ENCODE measurements at places on chromosomes 12 and 14.

- H3K4me1 ChIP-seq = peaks cover 39% of the 10 kb centered on the region
- peak; percentile 53 for DNase-seq
- H3K4me3 ChIP-seq = no peak overlapping the region
- H3K27ac ChIP-seq = peak overlapping the region; percentile 82
Observed at GRCh38 chr14:68261092-68261842, 441.7 kb downstream of the RAD51B start.

- no peak overlapping the region for H3K27ac ChIP-seq
- H3K36me3 ChIP-seq = no peaks in the 10 kb centered on the region
- no peak for DNase-seq
- H3K4me3 ChIP-seq = no peak overlapping the region
Observed at GRCh38 chr12:16300736-16301135, 23.3 kb upstream of the SLC15A5 start.

DNA sequence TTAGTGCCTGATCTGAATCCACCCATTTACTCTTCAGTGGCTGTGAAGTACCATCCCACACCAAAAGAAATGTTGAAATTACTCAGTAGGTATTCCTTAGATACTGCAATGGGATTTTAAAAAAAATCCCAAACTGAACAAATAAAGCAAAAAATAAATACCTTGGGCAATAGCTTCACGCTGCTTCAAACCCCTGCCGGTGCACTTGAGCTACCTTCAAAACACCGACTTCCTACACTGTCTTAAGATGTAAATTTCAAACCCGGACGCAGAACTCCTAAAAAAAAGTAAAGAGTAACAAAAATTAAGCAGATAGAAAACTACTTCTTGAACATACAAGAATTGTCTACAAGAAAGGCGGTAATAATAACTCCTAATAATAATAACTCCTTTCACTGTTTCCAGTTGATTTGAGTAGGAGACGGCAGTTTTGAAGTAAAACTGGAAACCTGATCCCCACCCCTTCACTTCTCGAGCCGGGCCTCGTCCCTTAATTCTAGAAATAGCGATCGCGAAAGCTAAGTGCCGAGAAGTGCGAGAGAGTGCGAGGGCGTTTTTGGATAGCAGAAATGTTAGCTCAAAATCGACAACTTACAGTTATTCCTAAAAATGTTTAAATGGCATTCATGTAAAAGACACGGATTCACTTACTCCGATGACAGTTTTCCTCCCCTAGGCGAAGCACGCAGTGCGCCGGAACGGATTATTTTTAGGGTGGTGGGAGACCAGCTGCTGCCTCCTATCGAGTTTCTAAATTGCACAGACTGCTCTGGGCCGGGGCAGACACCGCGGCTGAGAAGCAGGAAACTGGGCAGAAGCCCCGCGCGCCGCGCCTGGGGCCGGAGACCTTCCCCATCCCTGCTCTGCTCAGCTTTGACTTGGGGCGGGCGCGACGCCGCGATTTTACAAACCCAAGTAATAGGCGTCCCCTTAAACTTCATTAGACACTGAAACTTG, at the start of gene ABCC9:
Gene ABCC9 (minus strand): TSS at position 878 of the 957 bp plus-strand sequence. CDS start 4,752 bp downstream, outside the sequence.
- H3K4me3 ChIP-seq = no peak within 1 kb of the TSS
- H3K27me3 ChIP-seq = no peaks in the 10 kb centered on the region
- H3K36me3 ChIP-seq = no peaks in the 10 kb centered on the region
- H3K27ac ChIP-seq = no peak within 1 kb of the TSS
- no peaks in the 10 kb centered on the region for H3K4me1 ChIP-seq
- DNase-seq = peak; percentile 46

GRCh38 chr12:52496590-52497071, 3.6 kb upstream of the KRT6A start:
- no peak overlapping the region for H3K27ac ChIP-seq
- no peak overlapping the region for H3K4me3 ChIP-seq
- DNase-seq = peak; percentile 12
- H3K36me3 ChIP-seq = no peaks in the 10 kb centered on the region

- no peaks in the 10 kb centered on the region for H3K27me3 ChIP-seq
- H3K36me3 ChIP-seq = no peaks in the 10 kb centered on the region
- no peak overlapping the region for H3K4me3 ChIP-seq
- DNase-seq = no peak
- no peak overlapping the region for H3K27ac ChIP-seq
Observed at GRCh38 chr12:47356129-47356700, 276.5 kb upstream of the AMIGO2 start.

DNA sequence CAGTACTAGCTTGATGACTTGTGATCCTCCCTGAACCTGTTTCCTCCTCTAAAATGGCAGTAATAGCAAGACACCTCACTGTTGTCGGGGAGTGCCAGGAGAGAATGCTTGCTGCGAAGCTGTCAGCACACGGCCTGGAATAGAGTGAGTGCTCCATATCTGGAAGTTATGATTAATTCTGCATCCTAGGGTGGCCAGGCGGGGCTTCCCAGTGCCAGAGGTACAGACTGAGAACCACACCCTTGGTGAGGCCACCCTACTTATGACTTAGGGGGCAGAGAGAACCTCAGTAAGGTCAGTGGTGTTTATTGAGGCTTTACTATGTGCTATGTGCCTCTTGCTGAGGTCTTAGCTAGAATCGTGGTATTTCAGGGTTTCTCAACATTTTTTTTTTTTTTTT, 20.1 kb downstream of the MORN3 start:
- H3K4me1 ChIP-seq = no peaks in the 10 kb centered on the region
- no peaks in the 10 kb centered on the region for H3K36me3 ChIP-seq
- no peak overlapping the region for H3K27ac ChIP-seq
- H3K4me3 ChIP-seq = no peak overlapping the region
- no peak for DNase-seq
- no peaks in the 10 kb centered on the region for H3K27me3 ChIP-seq

DNA sequence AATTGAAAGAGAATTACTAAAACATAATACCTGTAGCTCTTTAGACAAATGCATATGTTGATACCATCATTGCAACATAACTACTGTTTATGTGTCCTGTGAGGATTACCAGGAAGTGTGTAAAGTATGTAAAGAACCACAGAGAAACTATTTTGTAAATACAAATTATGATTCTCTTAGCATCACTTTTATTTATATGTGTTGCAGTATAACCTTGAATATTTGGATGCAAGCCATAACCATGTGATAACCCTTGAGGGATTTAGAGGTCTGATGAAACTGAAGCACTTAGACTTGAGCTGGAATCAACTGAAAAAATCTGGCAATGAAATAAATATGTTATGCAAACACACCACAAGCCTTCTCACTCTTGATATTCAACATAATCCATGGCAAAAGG, 77.5 kb downstream of the LRRC9 start:
- no peaks in the 10 kb centered on the region for H3K36me3 ChIP-seq
- H3K4me3 ChIP-seq = no peak overlapping the region
- no peaks in the 10 kb centered on the region for H3K27me3 ChIP-seq
- H3K4me1 ChIP-seq = no peaks in the 10 kb centered on the region
- H3K27ac ChIP-seq = no peak overlapping the region

GRCh38 chr14:49497725-49498348, 88.3 kb downstream of the RPS29 start:
- peaks cover 24% of the 10 kb centered on the region for H3K27me3 ChIP-seq
- H3K27ac ChIP-seq = no peak overlapping the region
- H3K36me3 ChIP-seq = no peaks in the 10 kb centered on the region
- no peaks in the 10 kb centered on the region for H3K4me1 ChIP-seq

GRCh38 chr12:30696486-30696885, 817 bp upstream of the IPO8 start:
- H3K27ac ChIP-seq = no peak overlapping the region
- no peaks in the 10 kb centered on the region for H3K4me1 ChIP-seq
- no peaks in the 10 kb centered on the region for H3K36me3 ChIP-seq
- H3K27me3 ChIP-seq = no peaks in the 10 kb centered on the region
- H3K4me3 ChIP-seq = peak overlapping the region; percentile 92

- H3K36me3 ChIP-seq = no peaks in the 10 kb centered on the region
- no peaks in the 10 kb centered on the region for H3K4me1 ChIP-seq
- DNase-seq = no peak
- no peak overlapping the region for H3K27ac ChIP-seq
- H3K4me3 ChIP-seq = no peak overlapping the region
Observed at GRCh38 chr14:26939755-26940154, 341.9 kb upstream of the NOVA1 start.

DNA sequence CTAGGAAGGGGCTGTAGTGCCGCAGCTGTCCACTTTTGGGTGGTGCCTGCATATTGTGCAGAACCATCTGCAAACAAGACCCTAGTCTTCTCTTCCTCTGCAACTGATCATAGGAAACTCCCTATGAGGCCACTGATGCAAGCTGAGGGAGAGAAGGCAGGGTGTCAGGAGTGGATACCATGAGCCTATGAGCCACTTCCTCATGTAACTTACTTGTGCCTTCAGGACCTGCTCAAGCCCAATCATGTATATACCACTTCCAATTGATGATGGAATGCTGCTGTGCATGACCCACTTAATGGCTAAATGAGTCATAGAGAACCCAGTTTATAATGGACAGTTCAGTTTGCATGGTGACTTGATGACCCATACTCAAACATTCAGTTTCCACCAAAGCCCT, 107.9 kb downstream of the ALG10B start:
- no peaks in the 10 kb centered on the region for H3K27me3 ChIP-seq
- no peak overlapping the region for H3K4me3 ChIP-seq
- no peaks in the 10 kb centered on the region for H3K4me1 ChIP-seq
- no peak overlapping the region for H3K27ac ChIP-seq

GRCh38 chr12:76919383-76920171, 40.8 kb upstream of the CSRP2 start:
- H3K4me1 ChIP-seq = no peaks in the 10 kb centered on the region
- H3K27me3 ChIP-seq = no peaks in the 10 kb centered on the region
- no peak for DNase-seq
- H3K4me3 ChIP-seq = no peak overlapping the region
- no peak overlapping the region for H3K27ac ChIP-seq

GRCh38 chr12:104219361-104219892, 3.8 kb downstream of the TXNRD1 start:
- H3K4me1 ChIP-seq = no peaks in the 10 kb centered on the region
- H3K4me3 ChIP-seq = no peak overlapping the region
- no peak overlapping the region for H3K27ac ChIP-seq
- H3K36me3 ChIP-seq = no peaks in the 10 kb centered on the region
- DNase-seq = no peak
- H3K27me3 ChIP-seq = peaks cover 9% of the 10 kb centered on the region

GRCh38 chr14:45970621-45971020, 681.0 kb downstream of the RPL10L start:
- no peak overlapping the region for H3K27ac ChIP-seq
- no peaks in the 10 kb centered on the region for H3K27me3 ChIP-seq
- no peaks in the 10 kb centered on the region for H3K36me3 ChIP-seq

GRCh38 chr12:92362785-92363184, 217.1 kb upstream of the BTG1 start:
- no peaks in the 10 kb centered on the region for H3K36me3 ChIP-seq
- no peak overlapping the region for H3K4me3 ChIP-seq
- peaks cover 3% of the 10 kb centered on the region for H3K4me1 ChIP-seq
- no peak overlapping the region for H3K27ac ChIP-seq
- no peaks in the 10 kb centered on the region for H3K27me3 ChIP-seq

GRCh38 chr12:14153803-14154202, 172.4 kb upstream of the GRIN2B start:
- DNase-seq = no peak
- H3K4me3 ChIP-seq = no peak overlapping the region
- H3K27me3 ChIP-seq = peaks cover 4% of the 10 kb centered on the region
- no peak overlapping the region for H3K27ac ChIP-seq
- H3K36me3 ChIP-seq = no peaks in the 10 kb centered on the region

DNA sequence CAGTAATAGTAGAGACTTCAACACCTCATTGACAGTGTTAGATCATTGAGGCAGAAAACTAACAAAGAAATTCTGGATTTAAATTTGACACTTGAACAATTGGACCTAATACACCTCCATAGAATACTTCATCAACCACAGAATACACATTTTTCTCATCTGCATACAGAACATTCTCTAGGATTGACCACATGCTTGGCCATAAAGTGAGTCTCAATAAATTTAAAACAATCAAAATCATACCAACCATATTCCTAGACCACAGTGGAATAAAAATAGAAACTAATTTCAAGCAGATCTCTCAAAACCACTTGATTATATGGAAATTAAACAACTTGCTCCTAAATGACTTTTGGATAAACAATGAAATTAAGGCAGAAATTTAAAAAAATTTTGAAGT, 82.3 kb downstream of the SLC38A4 start:
- DNase-seq = no peak
- H3K4me3 ChIP-seq = no peak overlapping the region
- no peaks in the 10 kb centered on the region for H3K27me3 ChIP-seq

DNA sequence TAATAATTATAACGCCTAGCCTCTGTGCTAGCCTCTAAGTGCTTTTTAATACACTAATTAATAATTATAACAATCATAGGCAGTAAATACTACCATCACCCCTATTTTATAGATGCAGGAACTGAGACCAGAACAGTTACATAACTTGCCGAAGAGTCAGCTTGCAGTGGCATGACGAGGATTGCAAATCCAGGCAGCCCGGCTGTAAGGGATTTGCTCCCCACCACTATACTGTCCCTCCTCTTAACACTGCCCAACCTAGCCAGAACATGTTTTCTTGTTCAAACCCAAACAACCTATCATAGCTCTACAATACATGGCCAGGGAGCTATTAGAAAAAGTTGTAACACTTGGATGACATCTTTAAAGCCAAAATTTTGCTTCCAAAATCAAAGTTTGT, 33.9 kb upstream of the VASH1 start:
- no peaks in the 10 kb centered on the region for H3K4me1 ChIP-seq
- DNase-seq = no peak
- H3K4me3 ChIP-seq = no peak overlapping the region
- H3K27ac ChIP-seq = no peak overlapping the region
- H3K27me3 ChIP-seq = no peaks in the 10 kb centered on the region

- H3K27ac ChIP-seq = no peak overlapping the region
- H3K4me1 ChIP-seq = peaks cover 1% of the 10 kb centered on the region
- no peaks in the 10 kb centered on the region for H3K27me3 ChIP-seq
- DNase-seq = no peak
Observed at GRCh38 chr12:4829793-4830162, 79.9 kb upstream of the KCNA1 start.

- H3K4me3 ChIP-seq = no peak overlapping the region
- peaks cover 3% of the 10 kb centered on the region for H3K4me1 ChIP-seq
- no peak for DNase-seq
- no peaks in the 10 kb centered on the region for H3K27me3 ChIP-seq
- no peaks in the 10 kb centered on the region for H3K36me3 ChIP-seq
- H3K27ac ChIP-seq = no peak overlapping the region
Observed at GRCh38 chr14:102238131-102238530, 66.8 kb downstream of the MOK start.
